ENCODE measurements at places on chromosomes 2 and 18.

DNA sequence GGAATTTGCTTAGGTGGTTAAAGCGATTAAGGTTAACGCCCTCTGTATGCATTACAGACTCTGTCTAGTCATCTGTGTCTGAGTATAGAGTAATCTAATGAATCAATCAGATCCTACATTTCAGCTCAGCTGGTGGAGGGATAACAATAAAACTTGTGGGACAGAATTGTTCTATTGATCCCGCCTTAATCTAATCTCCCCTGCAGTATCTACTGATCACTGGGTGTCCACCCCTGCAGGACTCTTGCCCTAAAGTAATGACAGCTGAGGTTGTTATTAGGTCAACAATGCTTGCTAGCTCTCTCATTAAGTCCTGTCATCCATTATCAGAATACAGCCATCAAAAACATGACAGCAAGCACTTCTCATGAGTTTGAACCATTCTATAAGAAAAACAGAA lies 462.6 kb upstream of the TMEFF2 start:
- no peaks in the 10 kb centered on the region for H3K36me3 ChIP-seq
- H3K27me3 ChIP-seq: no peaks in the 10 kb centered on the region
- no peaks in the 10 kb centered on the region for H3K4me1 ChIP-seq
- no peak for DNase-seq
- H3K4me3 ChIP-seq: no peak overlapping the region

DNA sequence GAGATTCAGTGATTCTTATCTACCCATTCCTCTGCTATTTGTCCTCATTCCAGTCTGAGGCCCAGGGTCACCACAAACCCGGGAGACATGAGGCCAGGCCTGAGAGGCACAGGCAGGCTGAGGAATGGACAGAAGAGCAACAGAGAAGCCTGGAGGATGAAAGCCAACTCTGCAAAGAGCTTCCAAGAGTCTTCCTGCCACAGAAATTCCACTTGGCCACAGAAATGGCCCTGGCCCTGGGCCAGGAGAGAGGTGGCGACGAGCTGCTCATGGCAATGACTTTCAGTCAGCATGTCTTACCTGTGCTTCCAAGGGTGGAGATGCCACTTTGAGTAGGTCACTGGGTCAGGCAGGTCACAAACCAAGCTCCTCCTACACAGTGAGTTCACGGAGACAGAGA lies 155.3 kb upstream of the PKDCC start:
- no peaks in the 10 kb centered on the region for H3K4me1 ChIP-seq
- no peaks in the 10 kb centered on the region for H3K27me3 ChIP-seq
- H3K4me3 ChIP-seq: no peak overlapping the region
- H3K27ac ChIP-seq: no peak overlapping the region

GRCh38 chr2:9693196-9693491 lies 62.3 kb upstream of the YWHAQ start:
- H3K27ac ChIP-seq: no peak overlapping the region
- no peaks in the 10 kb centered on the region for H3K27me3 ChIP-seq
- DNase-seq: no peak
- no peak overlapping the region for H3K4me3 ChIP-seq
- H3K36me3 ChIP-seq: no peaks in the 10 kb centered on the region
- peaks cover 4% of the 10 kb centered on the region for H3K4me1 ChIP-seq

GRCh38 chr2:129229830-129230441 lies 749.5 kb upstream of the RAB6C start:
- DNase-seq: no peak
- no peak overlapping the region for H3K4me3 ChIP-seq
- H3K27ac ChIP-seq: no peak overlapping the region
- H3K4me1 ChIP-seq: no peaks in the 10 kb centered on the region
- no peaks in the 10 kb centered on the region for H3K36me3 ChIP-seq
- no peaks in the 10 kb centered on the region for H3K27me3 ChIP-seq

DNA sequence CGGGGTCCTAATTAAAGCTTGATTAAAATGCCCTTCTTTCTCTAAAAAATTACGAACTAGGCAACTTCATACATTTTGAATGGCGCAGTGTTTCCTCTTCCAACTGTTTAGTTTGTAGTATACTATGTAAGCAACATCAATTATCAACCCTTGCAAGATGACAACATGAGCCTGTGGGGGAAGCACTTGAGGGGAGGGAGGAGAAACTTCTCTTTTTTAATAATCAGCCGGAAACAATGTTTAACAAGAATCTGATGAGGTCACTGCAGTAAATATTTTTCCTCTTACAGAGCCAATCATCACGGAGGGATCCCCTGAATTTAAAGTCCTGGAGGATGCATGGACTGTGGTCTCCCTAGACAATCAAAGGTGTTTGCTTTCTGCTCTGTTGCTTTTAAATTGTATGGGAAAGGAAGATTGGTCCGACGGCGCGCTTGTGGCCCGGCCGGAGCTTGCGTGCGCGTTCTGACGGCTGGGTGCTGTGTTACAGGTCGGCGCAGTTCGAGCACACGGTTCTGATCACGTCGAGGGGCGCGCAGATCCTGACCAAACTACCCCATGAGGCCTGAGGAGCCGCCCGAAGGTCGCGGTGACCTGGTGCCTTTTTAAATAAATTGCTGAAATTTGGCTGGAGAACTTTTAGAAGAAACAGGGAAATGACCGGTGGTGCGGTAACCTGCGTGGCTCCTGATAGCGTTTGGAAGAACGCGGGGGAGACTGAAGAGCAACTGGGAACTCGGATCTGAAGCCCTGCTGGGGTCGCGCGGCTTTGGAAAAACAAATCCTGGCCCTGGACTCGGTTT lies 5.3 kb upstream of the DLX1 start:
- H3K27ac ChIP-seq: no peak overlapping the region
- no peaks in the 10 kb centered on the region for H3K36me3 ChIP-seq
- no peak for DNase-seq
- no peak overlapping the region for H3K4me3 ChIP-seq
- peaks cover 33% of the 10 kb centered on the region for H3K4me1 ChIP-seq

- no peak for DNase-seq
- H3K4me3 ChIP-seq: no peak overlapping the region
- H3K36me3 ChIP-seq: no peaks in the 10 kb centered on the region
Observed at GRCh38 chr2:206561962-206562361, 80.3 kb upstream of the FAM237A start.

All from Karpas-422 (cell line).